HTR-8/SVneo (cell line): ENCODE measurements at places on chromosomes 13 and 19.

GRCh38 chr19:33734913-33735312 is 61.8 kb upstream of the KCTD15 start:
- DNase-seq = no peak

DNA sequence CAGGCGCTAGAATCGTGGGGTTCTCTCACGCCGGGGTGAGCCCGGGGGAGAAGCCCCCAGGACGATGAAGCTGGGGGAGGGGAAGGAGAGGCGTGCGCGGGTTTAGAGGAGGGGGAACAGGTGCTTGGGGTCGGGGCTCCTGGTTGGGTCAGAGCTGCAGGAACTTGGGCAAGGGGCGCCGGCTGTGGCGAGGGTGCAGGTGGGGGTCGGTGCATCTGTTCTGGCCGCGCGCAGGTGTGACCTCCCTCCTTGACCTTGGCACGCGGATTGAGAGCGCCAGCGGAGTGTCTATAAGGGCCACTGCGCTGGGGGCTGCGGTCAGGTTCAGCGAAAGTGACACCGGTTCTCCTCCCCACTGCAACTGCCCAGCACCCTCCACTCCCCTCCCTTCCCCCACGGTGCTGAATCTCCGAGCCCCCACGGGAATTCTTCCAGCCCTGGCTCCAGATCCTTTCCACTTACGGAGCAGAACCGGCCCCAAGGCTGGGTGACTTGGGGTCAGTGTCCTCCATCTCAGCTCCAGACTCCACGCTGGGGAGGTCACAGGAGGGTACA is 618 bp downstream of the TMEM38A start:
- no peak for DNase-seq

DNA sequence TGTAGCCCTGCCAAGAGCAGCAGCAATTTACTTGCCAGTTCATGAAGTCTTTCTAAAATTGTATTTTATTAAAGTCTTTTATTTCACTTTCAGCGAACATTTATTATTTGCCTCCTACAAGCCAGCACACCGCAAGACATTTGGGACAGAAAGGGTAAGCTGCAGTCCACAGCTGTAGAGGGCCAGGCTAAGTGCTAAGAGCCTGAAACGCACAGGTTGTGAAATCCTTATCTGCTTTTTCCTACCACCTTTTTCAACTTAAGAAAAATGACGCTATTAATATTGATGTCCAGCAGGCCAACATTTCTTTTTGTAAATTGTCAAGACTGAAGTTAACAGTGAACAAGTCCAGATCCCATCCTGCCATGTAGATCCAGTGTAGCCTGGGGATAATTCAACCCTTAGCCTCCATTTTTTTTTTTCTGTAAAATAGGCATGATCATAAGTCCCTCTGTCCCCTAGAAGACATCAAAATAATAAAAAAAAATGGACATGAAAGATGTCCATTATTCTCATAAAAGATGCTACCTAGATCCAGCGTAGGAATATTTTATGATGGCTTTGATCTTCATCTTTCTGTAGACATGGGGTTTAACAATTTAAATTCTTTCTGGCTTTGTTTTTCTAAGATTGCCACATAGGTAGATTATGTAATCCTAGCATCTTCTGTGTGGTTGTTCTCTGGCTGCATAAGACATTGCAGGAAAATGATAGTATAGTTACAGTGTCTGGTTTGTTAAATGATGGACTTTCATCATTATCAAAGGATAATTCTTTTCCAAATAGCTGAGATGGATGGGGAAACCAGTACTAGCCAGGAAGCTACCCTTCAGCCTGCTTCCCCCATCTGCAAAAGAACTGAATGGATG is 128.4 kb downstream of the SHISA2 start:
- DNase-seq = no peak

DNA sequence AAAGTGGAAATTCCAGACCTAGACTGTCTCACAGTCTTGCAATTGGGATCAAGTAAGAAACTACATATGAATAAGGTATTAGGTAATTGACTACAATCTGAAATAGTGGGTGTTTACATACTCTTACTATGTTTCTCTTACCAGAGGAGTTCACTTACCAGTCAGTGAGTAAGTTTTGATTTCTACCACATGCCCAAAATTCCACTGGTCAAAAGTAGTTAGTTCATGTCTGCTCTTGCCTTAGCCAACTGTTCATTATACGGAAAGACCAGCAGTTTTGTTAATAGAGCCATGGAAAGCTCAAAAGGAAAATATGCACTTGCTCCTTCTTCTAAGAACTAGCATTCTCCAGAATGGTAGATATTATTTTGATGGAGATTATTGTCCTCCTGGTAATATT is 490.8 kb downstream of the RFC3 start:
- DNase-seq = no peak

DNA sequence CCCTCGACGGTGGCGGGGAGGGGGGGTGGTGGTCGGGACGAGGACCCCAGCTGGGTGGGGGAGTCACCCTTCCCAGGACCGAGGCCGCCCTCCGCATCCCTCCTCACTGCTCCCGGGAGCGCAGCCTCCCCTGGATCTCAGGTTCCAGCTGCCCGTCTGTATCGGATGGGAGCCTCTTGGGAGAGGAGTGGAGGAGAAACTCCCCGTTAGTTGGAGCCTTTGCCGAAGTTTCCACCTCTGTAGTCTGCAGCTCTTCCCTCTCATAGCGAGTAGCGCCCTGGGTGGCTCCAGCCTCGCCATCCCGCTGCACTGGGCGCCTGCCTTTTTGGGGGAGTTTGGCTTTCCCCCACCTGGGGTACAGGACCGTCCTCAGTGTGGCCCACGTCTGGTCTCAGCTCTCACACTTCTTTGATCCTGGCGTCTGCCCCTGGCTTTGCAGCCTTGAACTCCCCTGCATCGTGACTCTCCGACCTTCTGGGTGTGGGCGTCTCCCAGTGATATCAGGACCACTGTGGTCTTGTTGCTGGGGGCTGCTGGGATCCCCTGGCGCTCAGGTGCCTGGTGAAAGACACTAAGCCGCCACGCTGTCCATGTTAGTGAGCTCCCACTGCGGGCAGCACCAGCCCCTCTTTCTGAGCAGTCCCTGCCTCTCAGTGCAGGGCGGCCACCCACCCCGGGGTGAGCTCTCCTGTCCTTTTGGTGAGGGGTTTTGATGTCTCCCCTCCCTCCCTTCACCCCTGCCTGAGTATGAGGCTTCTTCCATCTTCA is 1.1 kb downstream of the CNOT3 start:
- no peak for DNase-seq

- no peak for DNase-seq
These were observed 54.7 kb downstream of the SKA3 start for GRCh38 chr13:21121616-21122015.

DNA sequence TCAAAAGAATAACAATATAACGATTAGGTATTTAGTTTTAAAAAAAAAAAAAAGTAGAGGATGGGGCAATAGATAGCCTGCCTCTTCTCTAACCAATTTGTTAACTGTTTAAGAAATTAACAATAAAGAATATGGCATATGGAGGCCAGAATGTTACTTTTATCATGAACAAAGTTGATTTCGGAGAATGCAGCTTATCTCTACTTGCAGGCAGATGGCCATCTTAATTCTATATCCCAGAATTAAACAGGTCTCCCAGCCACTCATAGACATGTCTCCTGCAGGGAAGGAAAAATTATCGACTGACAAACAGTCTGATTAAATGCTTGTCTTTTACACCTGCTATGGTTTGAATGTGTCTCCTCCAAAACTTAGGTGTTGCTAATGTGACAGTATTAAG is 96.6 kb downstream of the SLC25A15 start:
- DNase-seq = no peak

DNA sequence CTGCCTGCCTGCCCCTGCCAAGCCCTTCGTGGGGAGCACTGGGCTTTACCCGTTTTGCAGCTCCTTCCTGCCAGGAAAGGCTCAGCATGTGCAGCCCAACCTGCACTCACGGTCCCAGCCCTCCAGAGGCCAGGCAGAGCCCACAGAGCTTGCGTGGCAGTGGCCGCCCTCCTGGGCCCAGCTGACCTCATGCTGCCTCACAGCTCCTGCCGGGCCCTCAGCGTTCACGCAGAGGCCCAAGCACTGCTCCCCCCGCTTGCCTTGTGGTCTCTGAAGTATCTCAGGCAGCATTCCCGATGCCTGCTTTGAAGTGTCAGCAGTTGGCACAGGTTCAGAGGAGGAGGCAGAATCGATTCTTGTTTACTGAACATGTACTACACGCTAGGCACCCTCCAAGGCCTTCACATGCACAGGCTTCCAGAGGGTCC is 32.5 kb downstream of the CAPN12 start:
- no peak for DNase-seq

DNA sequence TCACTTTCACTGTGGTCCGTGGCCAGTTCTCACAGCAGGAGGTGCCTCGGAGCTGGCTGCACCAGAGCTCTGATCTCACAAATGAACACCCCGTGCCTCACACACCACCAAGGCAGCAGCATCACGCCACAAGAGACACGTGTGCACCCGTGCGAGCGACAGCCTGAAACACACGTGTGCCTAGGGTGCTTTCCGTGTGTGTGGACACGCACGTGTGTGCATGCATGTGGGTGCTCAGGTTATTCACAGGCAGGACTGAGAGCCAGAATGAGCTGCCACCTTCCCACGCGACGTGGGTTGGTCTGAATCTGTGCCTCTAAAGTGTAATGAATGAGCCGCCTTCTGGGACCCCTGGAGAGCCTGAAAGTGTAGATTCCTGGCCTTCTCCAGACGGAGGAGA is 67.6 kb upstream of the C13orf46 start:
- DNase-seq = no peak

GRCh38 chr19:52188822-52189734 is 774 bp upstream of the PPP2R1A start:
- DNase-seq = no peak

- no peak for DNase-seq
These were observed 6.0 kb upstream of the SYT5 start for GRCh38 chr19:55186080-55186479.

DNA sequence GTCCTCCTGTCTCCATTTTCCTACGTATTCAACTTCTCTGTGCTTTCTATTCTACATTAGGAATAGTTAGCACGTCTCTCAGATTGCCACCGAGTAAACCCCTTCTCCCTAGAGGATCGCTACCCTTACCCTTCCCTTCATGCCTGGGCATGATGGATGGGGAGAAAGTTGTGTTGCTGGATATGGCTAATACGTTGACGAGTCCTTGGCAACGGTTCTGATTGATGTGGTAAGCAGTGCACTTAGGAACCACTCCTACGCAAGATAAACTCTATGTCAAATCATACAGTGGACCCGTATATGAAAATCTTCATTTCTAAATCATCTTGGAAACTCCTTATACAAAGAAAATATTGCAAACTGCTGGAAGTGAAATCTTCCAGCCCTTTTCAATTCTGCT is 224.5 kb downstream of the EFNB2 start:
- no peak for DNase-seq

- DNase-seq = no peak
These were observed 114.6 kb downstream of the TDRD3 start for GRCh38 chr13:60511637-60512036.

- DNase-seq = no peak
These were observed 10.6 kb downstream of the CCDC8 start for GRCh38 chr19:46402725-46403124.

- peak; percentile 57 for DNase-seq
These were observed 7.7 kb downstream of the NFILZ start for GRCh38 chr19:8638078-8638619.

- no peak for DNase-seq
These were observed 1145.6 kb upstream of the MIR17HG start for GRCh38 chr13:90201676-90202460.

- no peak for DNase-seq
These were observed 90.1 kb downstream of the ERCC5 start for GRCh38 chr13:102935896-102936321.

GRCh38 chr13:79631051-79631659 is 150.2 kb downstream of the NDFIP2 start:
- peak; percentile 39 for DNase-seq

DNA sequence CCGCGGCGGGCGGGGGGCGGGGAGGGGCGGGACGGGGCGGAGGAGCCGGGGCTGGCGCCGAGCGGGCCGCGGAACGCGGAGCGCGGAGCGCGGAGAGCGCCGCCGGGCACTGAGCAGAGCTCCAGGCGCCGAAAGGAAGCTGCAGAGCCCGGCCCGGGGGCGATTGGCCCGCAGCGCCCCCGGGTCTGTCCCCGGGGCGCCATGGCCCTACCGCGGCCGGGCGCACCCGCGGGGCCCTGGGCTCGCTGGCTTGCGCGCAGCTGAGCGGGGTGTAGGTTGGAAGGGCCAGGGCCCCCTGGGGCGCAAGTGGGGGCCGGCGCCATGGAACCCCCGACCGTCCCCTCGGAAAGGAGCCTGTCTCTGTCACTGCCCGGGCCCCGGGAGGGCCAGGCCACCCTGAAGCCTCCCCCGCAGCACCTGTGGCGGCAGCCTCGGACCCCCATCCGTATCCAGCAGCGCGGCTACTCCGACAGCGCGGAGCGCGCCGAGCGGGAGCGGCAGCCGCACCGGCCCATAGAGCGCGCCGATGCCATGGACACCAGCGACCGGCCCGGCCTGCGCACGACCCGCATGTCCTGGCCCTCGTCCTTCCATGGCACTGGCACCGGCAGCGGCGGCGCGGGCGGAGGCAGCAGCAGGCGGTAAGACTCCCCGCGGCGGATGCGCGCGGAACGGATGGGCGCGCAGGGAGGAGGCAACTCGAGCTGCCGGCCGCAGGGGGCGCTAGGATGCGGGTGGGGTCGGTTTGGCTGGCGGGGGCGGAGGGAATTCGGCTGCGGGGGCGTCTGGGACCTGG is at the start of gene PDE4A:
PDE4A (plus strand) TSS at position 95 of the 796 bp plus-strand sequence; CDS start at position 322, 227 bp downstream.
- no peak for DNase-seq

GRCh38 chr13:63198071-63198470 is 1782.4 kb upstream of the PCDH20 start:
- no peak for DNase-seq

- DNase-seq = no peak
These were observed 826 bp upstream of the BSG start for GRCh38 chr19:571566-571974.

- peak; percentile 48 for DNase-seq
These were observed at the start of gene KIRREL2 for GRCh38 chr19:35856546-35857149. KIRREL2 (plus strand) TSS chr19:35856911; CDS start chr19:35857120, 209 bp downstream.

DNA sequence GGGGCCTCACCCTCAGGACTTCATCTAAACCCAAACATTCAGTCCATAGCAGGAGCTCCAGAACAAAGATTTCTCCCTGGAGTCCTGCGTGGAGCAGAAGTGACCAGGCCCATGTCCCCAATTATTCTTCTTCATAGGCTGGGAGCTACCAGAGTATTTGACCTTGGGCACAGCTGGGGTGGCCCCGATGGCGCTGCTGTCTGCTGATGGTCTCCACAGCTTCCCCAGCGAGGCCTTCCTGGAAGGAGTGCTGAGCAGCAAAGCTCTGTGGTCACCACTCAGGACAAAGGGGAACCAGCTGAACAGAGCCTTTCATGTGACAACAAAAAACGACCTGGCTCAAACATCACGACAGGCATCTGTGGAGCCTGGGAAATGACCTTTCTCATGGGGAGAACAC is 62.7 kb upstream of the ARGLU1 start:
- no peak for DNase-seq
